M059J (cell line): ENCODE measurements at places on chromosomes 6 and 20. TPM values are rescaled to one million over a fixed set of nuclear protein-coding genes. Genes with fewer than 3 reads are reported as not detected.

Gene SRSF3
- 348 and 518 TPM in 2 replicates for total RNA-seq

Gene CCN5
- total RNA-seq = 0.44 TPM in 1 of 2 replicates, not detected in the other

Gene SLC26A8
- 0.10 TPM in 1 of 2 replicates, not detected in the other for total RNA-seq

Gene MAS1L
- not detected in 2 replicates for total RNA-seq

Gene SLC22A7
- total RNA-seq = not detected in 2 replicates

Gene ID4
- total RNA-seq = 5.2 and 8.5 TPM in 2 replicates

Gene LCA5
- 4.1 and 5.0 TPM in 2 replicates for total RNA-seq

Gene IRF4
- total RNA-seq = 0.02 TPM in 1 of 2 replicates, not detected in the other

Gene HSPA12B
- 0.05 TPM in 1 of 2 replicates, not detected in the other for total RNA-seq

Gene TAP2
- total RNA-seq = 45.6 and 67.8 TPM in 2 replicates

GRCh38 chr6:105324386-105324950 lies 78.4 kb downstream of the PREP start:
- DNase-seq = peak; percentile 28

DNA sequence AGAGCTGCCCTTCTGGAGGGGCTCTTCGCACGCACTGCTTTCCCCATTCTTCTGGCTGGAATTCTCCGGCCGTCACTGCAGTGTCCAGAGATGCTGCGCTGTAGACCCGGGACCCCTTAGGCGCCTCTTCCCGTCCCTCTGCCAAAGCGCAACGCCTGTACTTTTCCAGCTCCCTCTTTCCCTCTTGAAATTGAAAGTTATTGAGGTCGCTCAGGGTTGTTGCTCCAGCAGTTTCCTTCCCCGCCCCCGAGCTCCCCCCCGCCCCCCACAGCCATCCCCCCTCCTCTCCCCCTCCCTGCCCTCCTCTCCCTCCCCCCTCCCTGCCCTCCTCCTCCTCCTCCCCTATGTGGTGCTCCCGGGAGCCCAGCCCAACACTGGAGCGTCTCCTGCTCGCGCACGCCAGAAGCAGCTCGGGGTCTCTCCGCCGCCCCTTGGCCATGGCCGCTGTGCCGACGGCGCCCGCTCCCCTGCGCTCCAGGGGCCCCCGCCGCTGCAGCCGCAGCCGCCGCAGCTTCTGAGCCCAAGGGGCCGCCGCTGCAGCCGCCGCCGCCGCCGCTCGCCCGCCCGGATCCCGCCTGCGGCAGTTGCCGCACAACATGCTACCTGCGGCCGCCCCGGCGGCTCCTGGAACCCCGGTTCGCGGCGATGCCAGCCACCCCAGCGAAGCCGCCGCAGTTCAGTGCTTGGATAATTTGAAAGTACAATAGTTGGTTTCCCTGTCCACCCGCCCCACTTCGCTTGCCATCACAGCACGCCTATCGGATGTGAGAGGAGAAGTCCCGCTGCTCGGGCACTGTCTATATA lies at the start of gene RSPO3:
Gene RSPO3, plus strand, starts transcription at position 374 of the 804 bp plus-strand sequence. CDS start 522 bp downstream, outside the sequence.
- peak; percentile 62 for DNase-seq

- no peak for DNase-seq
Measured at GRCh38 chr20:43846516-43846905, 68.1 kb upstream of the TOX2 start.

DNA sequence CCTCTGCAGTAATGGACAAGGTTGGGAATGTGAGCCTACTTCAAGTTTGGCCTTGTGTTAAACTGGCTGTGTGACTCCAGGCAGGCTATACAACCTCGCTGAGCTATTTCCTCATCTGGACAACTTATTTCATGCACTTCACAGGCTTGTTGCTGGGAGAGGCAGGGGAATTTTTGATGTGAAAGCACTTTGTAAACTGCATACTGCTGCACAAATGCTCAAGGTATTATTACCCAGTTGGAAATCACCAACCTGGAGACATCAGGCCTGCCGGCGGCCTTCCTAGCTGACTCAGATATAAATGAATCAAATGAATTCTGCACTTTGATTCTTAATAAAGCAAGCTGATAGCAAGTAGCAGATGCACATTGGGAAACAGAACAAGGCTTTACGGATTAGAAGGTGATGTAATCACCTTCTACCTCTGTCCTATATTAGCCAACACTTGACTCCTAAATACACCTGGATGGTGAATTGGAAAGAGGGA lies 10.1 kb downstream of the JARID2 start:
- no peak for DNase-seq

GRCh38 chr20:64159711-64160110 lies 4.5 kb upstream of the MYT1 start:
- no peak for DNase-seq

- peak; percentile 100 for DNase-seq
Measured at GRCh38 chr6:45697605-45698004, 318.1 kb downstream of the CLIC5 start.

DNA sequence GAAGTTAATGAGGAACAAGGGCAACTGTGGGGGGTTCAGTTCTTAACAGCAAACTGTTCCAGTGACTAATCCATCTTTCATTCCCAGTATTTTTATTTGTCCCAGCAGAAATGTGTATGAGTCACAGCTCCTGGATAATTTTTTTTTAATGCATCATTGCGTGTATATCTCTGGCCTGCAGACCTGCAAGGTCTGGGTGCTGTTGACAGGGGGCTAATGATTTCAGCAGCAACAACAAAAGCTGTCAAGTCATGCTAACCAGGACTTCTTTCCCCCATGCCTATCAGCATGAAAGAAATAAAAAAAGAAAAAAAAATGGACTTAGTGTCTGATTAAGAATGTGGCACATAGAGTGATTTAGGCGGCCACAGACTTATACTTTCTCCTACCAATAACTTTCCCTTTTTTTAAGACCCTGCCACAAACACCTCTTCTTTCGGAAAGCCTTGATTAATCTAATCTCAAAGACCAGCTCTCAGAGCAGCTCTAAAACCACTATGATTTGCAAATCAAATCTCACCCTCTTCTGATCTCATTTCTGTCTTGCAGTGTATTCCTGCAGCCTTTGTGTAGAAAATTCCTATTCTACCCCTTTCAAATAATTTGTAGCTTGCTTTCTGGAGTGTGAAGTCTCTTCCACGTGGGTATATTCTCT lies 14.2 kb upstream of the PREX1 start:
- DNase-seq = peak; percentile 94

DNA sequence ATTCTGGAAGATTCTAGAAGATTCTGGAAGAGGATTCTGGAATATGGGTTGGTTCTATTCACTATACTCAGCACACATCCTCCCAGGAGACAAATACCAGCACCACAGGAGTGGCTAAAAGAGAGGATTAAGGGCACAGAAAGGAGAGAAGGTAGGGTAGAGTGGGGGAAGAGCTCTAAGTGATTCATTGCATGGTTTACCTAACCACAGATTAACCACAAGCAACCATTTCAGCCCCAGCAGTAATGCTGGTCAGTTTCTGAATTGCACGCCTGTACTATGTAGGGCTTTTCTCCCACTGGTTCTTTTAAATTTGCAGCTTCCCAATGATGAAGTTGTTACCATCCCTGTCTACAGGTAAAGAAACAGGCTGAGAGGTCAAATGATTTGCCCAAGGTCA lies 192.7 kb upstream of the PMEPA1 start:
- peak; percentile 92 for DNase-seq

- DNase-seq = no peak
Measured at GRCh38 chr6:39333644-39334438, 11.3 kb upstream of the KCNK16 start.

DNA sequence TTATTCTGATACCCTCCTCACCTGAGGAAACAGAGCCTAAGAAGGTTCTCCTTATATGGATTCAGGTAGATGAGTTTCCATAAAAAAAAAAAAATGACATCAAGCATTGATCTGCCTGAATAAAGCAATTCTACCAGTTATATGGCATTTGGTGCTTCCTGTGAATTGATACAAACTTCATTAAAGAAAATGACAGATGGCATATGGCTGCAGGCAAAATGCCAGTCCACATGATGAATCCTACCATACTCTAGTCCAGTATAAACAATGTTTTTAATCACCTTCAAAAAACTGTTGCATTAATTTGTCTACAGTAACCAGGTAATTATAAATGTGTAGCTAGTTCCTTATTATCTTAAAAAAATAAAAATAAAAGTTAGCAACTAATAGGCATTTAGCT lies 559.2 kb upstream of the FLRT3 start:
- no peak for DNase-seq

GRCh38 chr20:19081937-19082336 lies 130.5 kb upstream of the SLC24A3 start:
- no peak for DNase-seq

GRCh38 chr6:145813285-145814034 lies 1.1 kb downstream of the FBXO30 start:
- peak; percentile 84 for DNase-seq

- no peak for DNase-seq
Measured at GRCh38 chr20:50679753-50680104, 11.6 kb downstream of the RIPOR3 start.

GRCh38 chr6:50734488-50734887 lies 21.2 kb downstream of the TFAP2D start:
- no peak for DNase-seq

DNA sequence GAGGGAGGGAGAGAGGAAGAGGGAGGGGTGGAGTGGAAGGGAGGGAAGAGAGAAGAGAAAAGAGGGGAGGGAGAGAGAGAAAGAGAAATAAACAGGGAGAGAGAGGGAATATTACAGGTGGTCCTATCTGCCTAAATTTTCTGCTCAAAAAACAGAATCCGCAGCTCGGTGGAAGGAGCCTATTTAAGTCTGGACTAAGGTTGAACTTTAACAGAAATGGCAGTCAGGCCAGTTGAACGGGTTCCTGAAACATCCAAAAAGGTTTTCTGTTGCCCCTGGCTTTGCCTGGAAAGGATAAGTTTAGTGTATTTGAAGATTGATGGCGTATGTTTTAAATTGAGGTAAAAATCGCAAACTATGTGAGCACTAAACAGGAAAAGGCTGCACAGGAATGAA lies 2.2 kb downstream of the TFAP2B start:
- DNase-seq = peak; percentile 11

DNA sequence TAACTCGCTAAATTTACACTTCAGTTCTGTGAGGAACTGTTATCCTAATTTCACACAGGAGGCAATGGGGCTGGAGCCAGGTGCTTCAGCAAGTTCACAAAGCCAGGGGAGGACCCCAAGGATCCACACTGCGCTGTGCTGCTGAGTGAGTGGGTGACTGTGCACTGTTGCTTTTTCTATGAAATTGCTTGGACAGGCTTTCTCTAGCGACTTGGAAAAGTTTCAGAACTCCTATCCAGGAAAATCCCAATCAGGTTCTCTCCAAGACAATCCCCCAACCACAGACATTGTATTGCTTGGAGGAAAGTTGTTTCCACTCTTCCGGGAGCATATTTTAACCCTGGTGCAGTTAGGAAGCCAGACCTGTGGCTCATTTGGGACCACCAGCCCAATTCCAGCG lies 175.9 kb upstream of the CST7 start:
- DNase-seq = peak; percentile 46

- peak; percentile 90 for DNase-seq
Measured at GRCh38 chr6:154399097-154399496, 42.5 kb upstream of the IPCEF1 start.

DNA sequence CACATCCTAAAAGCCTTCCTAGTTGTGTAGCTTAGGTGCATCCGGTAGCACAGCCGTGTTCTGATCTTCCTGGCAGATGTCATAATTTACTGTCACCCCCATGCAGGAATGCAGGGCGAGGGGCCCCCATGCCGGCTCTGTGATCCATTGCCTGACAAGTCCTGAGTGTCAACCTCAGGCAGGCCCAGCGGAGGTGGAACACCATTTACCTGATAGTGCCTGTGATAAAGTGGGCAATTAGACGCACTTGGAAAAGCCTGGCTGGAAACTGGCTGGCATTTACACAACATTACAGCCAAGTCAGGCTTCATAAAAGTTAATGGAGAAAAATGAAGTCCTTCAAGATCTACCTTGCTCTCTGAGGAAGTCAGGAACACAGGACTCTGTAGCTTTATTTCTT lies 521.4 kb upstream of the JAG1 start:
- no peak for DNase-seq

DNA sequence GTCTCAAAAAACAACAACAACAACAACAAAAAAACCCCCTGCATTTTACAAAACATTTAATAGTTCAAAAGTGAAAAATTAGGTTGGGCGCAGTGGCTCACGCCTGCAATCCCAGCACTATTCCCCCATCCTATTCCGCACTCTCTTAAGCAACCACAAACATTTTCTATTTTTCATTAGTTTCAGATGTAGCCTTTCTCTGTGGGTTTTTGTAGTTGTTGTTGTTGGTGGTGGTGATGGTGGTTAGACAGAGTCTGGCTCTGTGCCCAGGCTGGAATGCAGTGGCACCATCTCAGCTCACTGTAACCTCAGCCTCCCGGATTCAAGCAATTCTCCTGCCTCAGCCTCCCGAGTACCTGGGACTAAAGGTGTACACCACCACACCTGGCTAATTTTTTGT lies 6.4 kb upstream of the GMNN start:
- peak; percentile 73 for DNase-seq

- peak; percentile 93 for DNase-seq
Measured at GRCh38 chr20:2382833-2383232, 2.1 kb downstream of the TGM6 start.

DNA sequence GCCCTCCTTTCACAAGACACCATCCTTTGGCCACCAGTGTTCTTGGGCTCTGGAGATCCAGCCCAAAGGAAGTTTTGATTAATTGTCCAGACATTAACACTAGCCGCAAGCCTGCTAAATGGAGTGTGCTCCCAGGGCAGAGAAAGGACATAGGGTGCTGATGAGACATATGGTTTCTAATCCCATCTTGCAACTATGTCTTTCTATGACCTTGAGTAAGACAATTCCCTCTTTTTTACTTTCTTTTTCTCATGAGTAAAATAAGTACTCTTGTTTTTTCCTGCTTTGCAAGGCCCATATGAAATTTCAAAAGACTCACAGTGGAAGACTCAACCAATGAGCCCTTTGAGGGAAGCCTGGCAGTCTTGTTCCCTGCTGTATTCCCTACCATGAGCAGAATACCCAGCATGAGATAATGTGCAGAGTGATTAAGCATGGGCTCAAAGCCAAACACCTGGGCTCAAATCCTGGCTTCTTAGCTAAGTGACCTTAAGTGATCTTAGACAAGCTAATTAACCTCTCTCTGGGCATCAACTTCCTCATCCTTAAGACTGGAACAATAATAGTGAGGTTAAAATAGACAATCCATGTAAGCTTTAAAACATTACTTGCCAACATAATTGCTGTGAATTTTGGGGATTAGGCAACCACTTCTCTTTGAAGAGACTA lies at the start of gene WFDC10B:
Gene WFDC10B, minus strand, starts transcription at position 51 of the 669 bp plus-strand sequence. CDS start 19,027 bp downstream, outside the sequence.
- DNase-seq = peak; percentile 6

DNA sequence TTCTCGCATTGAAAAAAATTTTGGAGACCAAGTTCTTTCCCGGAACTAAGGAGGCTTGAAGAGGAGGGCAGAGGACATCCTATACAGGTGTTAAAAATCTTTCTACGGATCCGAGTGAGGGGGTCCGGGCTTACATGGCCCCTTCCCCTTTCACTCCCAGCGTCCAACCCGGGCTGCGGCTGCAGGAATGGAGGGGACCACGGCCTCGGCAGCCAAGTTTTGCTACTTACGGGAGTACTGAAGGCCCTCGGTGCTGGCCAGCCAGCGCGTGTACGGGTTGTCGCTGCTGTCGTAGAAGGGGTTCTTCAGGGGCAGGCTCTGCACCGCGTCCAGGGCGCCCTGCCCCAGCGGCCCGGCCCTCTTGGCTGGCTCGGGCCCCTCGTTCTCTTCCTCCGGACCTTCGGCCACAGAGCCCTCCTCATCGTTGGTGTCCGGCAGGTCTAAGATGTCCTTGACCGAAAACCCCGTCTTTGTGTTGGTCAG lies 642 bp downstream of the NKX2-2 start:
- peak; percentile 43 for DNase-seq
